Karpas-422 (cell line): ENCODE measurements at places on chromosomes 12 and 14.

DNA sequence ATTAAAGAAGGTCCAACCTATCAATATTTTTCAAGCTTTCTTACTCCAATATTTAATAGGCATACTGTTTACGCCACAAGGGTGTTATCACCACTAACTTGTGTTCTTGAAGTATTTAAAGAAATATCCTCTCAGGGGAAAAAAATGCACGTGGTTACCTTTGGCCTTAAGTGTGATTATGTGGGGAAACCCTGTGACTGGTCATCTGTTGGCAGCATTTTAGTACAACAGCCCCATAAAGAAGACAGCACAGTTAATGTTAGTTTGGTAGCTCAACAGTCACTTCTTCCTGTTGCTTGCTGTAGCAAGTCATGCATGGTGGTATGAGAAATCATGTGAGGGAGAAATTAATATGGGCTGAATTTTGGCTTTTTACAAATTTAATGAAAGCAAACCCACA is 1021.5 kb upstream of the TMEM132C start:
- no peak for DNase-seq

DNA sequence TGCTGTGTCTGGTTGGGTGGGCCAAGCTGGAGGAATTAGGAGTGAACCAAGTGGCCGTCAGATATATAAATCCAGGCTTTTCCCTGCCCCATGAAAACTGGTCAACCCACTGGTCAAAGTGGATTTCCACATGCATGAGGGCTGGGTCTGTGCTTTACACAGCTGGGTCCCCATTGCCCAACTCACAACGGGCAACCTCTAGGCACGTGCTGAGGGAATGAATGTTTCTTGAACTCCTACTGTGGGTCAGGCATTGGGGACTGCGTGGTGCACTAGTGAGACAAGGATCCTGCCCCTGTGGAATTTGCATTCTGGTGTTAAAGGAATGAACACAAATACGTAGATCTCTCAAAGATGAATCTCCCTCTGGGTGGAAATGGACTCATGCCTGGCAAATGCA is 7.5 kb upstream of the AACS start:
- no peak for DNase-seq

GRCh38 chr14:87325741-87326140 is 667.2 kb downstream of the GALC start:
- no peak for DNase-seq

DNA sequence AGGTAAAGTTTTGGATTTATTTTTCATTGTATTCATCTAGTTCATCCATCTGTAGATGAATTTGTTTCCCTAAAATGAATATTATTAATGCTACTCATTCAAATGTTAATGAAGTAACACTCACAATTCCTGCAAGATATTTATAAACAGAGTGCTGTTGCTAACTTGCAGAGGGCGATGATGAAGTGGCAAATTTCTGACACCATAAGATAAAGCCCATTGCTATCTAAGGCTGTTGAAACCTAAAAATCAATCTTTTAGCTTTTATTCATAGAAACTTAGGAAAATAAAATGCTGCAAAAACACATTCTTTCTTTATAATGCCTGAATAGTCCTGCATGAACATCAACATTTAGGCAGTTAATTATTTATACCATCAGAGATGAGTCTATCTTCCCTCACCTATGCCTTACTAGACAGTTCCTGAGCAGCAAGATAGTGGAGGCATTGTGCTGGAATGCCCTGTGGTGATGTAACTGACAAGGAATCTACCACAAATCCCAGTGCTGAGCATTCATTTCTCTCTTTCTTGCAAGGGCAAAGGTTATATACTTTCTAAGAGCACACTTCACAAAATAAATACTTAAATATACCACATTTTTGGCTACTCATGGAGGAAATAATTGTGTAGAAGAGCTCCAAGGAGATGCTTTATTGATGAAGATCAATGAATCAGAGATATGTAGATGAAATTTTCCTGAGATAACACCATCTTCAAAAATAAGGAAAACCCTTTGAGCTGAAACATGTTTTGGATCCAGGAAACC is 57.6 kb downstream of the LMNTD1 start:
- no peak for DNase-seq

GRCh38 chr14:92236243-92236900 is 86.6 kb upstream of the SLC24A4 start:
- DNase-seq: no peak

GRCh38 chr14:97021001-97021400 is 223.8 kb downstream of the VRK1 start:
- DNase-seq: no peak

- DNase-seq: no peak
Measured at GRCh38 chr14:23351681-23352505, 794 bp downstream of the SLC22A17 start.

DNA sequence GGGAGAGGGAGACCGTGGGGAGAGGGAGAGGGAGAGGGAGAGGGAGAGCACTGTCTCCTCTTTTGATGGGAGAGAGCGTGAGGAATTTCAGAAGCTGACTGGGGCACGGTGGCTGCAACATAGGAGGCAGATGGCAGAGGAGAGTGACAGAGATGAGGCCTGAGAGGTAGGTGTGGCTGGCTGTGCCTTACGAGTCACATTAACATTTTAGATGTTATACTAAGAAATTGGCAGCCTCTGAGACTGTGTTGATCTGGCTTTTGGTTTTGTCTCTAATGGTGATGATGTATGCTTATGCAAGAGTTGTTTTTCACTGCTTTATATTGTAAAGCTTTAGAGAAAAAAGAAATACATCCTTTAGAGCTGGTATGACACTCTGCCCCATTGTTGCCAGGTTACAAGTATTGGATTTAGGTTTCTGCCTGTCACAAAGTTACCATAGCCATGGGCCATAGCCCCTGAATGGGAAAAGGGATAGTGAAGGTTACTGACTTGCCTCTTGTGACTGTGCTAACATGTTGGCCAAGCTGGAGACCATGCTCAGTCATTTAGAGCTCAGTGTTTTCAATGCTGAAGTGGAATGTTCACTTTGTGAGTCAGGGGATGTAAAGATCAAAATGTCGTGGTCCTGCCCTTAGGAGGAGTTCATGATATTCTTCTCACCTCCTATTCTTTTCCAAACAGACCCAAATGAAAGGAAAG is 186.2 kb downstream of the SYNE2 start:
- no peak for DNase-seq

- peak; percentile 72 for DNase-seq
Measured at GRCh38 chr12:128829861-128830504, 6.2 kb upstream of the SLC15A4 start.

DNA sequence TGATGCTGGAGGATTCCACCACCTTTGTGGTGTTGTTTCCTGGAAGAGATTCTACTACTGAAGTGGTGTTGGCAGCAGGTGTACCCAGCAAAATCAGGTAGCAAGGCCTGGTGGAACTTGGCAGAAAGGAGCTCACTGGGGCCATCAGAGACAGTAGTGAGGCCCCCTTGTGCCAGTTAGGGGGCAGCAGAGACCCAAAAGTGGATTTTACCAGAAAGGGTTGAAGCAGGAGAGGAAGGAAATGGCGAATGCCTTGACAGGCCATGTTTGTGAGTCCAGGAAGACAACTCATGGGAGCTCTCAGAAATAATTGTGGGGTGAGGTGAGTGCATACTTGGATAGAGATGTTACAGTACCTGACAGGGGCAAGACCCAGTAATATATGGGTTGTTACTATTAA is 137.7 kb upstream of the FGD4 start:
- peak; percentile 90 for DNase-seq

- DNase-seq: no peak
Measured at GRCh38 chr12:52057638-52058576, 6.7 kb downstream of the NR4A1 start.

- no peak for DNase-seq
Measured at GRCh38 chr12:123482876-123483275, 24.9 kb downstream of the SNRNP35 start.

GRCh38 chr14:62030387-62030786 is 268.2 kb downstream of the SNAPC1 start:
- DNase-seq: no peak

DNA sequence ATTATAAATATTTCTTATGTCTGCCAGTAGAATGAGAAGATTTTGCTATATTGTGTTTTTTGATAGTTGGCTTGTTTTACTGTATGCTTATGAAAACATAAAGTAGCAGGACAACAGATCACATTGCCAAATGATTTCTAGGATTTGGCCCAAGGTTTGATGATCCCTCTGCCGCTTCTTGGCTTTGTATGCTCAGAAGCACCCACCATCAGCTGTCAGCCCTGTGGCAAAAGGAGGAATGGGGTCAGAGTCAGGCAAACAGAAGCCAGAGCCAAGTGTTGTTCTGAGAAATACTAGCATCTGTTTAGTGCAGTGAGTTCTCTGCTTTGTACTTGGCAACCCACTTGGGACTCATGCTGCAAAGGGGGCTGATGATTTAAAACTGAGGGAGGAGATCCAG is 152.2 kb downstream of the PDE3A start:
- DNase-seq: no peak

DNA sequence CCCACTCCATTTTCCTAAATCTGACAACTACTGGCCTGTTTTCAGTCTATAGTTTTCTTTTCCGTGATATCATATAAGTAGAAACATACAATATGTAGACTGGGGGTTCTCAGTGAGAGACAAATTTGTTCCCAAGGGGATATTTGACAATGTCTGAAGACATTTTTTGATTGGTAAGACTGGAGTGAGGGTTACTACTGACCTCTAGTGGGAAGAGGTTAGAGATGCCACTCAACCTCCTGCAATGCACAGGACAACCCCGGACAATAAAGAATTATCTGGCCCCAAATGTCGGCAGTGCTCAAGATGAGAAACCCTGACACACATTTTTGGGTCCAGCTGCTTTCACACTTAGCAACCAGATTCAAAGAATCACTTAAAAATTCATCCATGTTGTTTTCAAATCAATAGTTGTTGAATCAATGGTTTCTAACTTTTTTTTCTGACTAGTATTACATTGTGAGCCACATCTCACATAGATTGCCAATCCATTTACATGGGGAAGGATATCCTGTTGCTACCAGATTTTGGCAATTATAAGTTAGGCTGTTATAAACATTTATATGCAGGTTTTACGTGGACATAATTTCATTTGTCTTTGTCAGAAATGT is 307.1 kb downstream of the RPL10L start:
- DNase-seq: peak; percentile 78

- DNase-seq: no peak
Measured at GRCh38 chr14:95547626-95548327, 12.9 kb downstream of the GLRX5 start.

DNA sequence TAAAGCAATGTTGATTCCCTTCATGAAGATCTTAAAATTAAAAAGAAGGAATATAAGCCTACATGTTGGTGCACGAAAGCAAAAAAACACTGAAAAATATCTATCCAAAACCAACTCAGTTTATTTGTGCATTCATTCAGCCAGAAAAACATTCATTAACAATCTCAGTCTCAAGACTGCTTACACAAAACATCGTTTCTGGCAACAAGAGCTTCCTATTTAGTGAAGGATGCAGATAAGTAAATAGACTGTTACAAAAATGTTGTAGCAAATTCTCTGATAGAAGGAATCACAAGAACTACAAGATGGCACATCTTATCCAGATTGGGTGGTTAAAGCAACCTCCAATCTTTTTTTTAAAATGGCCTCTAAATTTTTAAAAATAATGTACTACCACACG is 69.7 kb upstream of the DCN start:
- DNase-seq: no peak

DNA sequence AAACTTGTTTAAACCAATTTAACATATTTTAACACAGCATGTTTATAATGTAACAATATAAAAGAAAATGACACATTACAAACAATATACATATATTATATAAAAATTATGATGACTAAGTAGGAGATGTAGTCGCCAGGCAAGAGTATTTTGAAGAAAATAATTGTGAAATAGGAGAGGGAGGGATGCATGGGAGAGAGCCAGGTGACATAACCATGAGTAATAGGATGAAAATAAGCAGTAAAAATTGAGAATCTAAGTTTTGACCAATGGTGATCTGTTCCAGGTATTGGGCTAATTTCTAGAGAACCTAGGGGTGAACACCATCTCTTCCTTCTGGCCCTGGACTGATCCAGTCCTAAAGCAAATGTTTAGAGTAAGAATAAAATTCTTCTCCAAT is 315.2 kb upstream of the G2E3 start:
- no peak for DNase-seq

DNA sequence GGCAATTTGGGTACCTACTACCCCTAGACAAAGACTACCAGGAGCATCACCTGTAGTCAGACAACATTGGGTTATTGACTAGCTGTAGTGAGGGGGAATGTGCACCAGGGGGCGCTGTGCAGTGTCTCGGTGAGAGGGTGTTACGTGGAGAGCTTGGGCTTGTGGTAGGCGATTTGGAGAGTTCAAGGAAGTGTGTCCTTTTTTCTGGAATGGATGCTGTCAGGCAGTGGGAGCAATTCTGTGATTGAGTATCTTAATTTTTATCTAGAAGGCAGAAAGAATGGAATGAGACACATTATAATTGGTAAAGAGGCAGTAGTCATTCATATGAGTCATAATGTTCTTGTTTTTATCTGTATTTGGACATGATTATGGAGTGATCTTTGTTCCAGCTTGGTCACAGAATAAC is 187.7 kb downstream of the GALC start:
- peak; percentile 94 for DNase-seq
